ENCODE measurements at places on chromosomes 2 and 18. TPM values are rescaled to one million over a fixed set of nuclear protein-coding genes. Genes with fewer than 3 reads are reported as not detected.

DNA sequence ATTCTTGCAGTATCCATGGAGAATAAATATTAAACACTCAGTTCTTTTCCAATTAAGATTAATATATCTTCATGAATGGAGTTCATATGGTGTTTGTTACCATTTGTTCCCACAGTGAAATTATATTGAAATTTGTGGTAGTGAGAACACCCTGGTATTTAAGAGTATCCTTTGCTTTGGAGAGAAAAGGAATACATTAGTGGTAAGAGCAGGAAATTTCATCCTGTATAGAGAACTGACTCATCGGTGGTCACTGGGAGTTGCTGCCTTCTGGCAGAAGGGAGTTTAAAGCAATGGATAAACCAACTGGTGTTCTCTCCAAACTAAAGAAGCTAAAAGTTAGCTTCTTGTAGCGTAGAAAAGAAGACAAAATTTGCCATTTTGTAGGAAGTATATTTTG is 107.3 kb downstream of the MYO1B start:
- DNase-seq: no peak

GALNT14 gene
- 2.7 TPM for total RNA-seq

ATOH8 gene
- total RNA-seq: 0.22 TPM

GRCh38 chr2:30402441-30403182 is 44.4 kb upstream of the LCLAT1 start:
- no peak for DNase-seq

- no peak for DNase-seq
Observed at GRCh38 chr2:100391735-100392515, 25.5 kb downstream of the CHST10 start.

DNA sequence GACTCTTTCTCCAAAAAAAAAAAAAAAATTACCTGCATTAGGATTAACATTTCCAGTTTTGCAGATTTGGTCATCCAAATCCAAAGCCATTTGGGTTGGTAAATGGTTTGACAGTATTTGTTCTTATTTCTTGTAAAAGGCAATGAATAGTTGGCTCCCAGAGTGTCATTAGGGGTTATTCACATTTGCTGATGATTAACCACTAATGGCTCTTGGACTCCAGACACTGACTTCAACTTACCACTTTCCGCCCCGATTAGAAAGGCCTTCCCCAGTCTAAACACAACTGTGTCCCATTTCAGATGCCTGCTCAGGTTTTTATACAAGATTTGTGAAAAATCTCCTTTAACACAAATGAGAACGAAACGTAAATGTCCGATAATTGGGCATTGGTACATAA is 9.6 kb upstream of the TGIF1 start:
- DNase-seq: no peak

ONECUT2 gene
- total RNA-seq: 0.48 TPM

- no peak for DNase-seq
Observed at GRCh38 chr2:200447139-200447855, 62.6 kb downstream of the KCTD18 start.

DNA sequence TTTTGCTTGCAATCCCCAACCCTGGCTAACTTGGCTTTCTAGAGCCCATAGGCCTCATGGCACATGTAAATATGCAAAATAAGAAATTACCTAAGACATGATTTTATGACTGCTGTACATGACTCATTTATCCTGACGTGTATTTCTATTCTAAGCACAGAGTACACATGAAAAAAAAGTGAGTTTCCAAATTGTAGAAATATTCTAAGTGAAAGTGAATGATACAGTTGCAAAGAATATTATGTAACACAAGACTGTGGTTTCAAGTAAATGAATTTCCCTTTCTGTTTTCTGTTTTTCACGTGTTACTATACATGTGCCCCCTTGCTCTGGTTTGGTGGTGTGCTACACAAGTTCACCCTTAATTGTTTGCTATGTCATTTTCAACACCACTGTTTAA is 162.4 kb downstream of the LRP1B start:
- no peak for DNase-seq

DNA sequence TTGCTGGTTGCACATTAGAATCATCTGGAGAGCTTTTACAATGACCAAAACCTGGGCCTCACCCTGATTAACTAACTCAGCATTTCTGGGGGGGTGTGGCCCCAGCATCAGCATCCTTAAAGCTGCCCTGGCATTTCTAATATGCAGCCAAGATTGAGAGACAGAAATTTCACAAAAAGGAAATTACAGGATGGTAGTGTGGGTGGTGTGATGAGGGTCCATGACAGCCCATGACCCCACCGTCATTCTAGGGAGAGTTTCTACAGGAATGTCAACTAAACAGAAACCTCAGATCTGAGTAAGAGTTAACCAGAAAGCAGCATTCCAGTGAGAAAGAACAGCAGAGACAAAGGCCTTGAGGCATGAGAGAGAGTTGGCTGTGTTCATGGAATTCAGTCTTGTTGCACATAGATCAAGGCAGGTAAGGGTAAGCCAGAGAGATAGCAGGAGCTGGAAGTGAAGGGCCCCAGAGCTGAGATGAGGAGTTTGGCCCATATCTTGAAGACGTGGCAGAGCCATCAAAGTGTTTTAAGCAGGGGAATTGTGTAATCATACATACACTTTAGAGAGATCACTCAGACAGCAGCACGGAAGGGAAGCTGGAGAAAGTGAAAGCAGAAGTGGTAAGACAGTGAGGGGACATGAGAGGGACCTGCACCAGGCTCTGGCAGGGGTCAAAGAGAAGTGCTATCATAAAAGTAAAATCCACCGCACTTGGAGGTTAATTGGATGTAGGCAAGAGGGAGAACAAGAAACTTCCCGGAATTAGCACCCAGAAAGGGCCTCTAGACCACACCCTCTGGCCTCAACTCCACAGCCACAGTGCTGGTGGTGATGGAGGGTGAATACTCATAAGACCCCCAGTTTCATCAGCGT is 7.8 kb upstream of the TRABD2A start:
- no peak for DNase-seq

GRCh38 chr2:55916473-55917049 is 7.0 kb downstream of the EFEMP1 start:
- DNase-seq: no peak

CYP27C1 gene
- 2.3 TPM for total RNA-seq

DNA sequence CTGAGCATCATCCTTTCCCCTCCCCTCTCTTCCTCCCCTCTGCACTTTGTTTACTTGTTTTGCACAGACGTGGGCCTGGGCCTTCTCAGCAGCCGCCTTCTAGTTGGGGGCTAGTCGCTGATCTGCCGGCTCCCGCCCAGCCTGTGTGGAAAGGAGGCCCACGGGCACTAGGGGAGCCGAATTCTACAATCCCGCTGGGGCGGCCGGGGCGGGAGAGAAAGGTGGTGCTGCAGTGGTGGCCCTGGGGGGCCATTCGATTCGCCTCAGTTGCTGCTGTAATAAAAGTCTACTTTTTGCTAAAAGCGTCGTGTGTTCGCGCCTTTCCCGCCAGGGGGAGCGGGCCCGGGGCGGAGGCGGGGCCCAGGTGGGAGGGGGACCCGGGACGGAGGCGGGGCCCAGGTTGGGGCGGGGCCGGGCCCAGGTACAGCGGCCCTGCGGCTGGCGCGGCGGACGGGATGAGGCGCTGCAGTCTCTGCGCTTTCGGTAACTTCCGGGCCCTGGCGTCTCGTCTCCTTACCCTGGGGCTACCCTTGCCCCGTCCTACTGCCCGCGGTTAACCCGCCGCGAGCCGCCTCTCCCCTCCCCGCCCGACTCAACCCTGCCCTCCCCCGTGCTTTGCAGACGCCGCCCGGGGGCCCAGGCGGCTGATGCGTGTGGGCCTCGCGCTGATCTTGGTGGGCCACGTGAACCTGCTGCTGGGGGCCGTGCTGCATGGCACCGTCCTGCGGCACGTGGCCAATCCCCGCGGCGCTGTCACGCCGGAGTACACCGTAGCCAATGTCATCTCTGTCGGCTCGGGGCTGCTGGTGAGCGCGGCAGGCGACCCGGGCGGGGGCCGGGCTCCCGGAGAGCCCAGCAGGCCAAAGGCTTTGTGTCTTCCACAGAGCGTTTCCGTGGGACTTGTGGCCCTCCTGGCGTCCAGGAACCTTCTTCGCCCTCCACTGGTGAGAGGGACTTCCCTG is at the start of gene KRTCAP3:
Gene KRTCAP3 (plus strand): TSS at position 424 of the 962 bp plus-strand sequence. CDS start 32 bp downstream, at position 456.
- peak; percentile 88 for DNase-seq

- no peak for DNase-seq
Observed at GRCh38 chr2:23670245-23670592, 256.7 kb downstream of the ATAD2B start.

- DNase-seq: peak; percentile 78
Observed at GRCh38 chr2:132671151-132671835, 1.3 kb upstream of the LYPD1 start.

C2orf80 gene
- not detected for total RNA-seq

DNA sequence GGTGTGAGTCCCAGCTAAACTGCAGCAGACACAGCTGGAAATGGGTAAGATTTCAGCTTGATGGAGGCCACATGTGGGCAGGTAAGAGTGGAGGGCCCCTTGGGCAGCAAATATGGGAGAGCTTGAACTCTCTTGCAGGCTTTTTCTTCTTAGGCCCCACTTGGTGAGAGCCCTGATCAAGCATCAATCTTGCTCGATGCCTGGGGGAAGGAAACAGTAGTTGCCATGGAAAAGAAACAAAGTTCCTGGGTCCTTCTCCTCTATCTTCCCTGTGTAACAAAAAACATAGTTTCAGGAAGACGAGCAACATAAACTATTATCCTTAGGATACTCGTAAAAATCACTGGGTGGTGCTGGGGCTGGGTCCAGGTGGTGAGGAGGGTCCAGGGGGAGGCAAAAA is 42.9 kb downstream of the KIAA1328 start:
- DNase-seq: no peak

DNA sequence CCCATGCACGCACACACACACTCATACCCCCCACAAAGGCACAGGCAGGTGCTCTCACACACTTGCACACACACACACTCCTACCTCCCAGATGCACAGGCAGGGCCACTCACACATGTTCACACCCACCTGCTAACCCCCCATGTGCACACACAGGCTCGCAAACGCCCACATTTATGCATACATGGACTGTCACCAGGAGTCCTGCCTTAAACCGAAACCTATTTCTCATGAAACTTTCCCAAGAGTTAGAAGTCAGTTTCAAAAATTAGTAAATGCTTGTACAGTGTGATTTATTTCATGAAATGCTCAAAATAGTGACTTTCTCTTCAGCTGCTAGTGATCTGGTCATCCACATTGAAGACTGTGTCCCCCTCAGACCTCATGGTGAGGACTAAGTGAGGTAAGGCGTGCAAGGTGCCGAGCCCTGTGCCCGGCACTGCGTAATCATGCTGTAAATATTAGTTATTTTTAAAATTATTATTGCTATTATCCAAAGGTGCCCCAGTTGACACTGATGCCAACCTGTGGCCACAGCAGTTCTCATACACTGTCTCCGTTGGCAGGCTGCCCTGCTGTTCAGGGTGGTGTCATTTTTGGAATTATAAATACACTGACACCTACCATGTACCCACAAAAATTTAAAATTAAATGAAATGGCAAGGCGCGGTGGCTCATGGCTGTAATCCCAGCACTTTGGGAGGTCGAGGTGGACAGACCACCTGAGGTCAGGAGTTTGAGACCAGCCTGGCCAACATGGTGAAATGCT is 12.4 kb downstream of the CNNM4 start:
- DNase-seq: no peak

PLCL1 gene
- not detected for total RNA-seq

DNA sequence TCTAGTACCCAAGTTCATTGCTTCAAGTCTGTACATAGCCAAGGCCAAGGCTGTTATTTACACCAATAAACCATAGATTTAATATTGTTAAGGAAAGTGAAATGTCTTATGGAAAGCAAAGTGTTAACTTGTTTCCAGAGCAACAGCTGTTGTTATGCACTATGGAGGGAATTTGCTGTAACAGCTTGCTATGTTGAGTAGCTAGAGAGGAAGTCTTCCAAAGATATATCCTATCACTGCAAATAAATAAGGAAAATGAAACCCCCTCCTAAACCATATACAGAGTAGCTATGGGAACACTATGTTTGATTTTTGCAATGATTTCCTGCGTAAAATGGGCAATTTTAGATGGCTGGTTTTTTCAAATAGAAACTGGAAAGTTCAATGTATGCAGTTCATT is 21.1 kb downstream of the TMEM182 start:
- DNase-seq: no peak

DNA sequence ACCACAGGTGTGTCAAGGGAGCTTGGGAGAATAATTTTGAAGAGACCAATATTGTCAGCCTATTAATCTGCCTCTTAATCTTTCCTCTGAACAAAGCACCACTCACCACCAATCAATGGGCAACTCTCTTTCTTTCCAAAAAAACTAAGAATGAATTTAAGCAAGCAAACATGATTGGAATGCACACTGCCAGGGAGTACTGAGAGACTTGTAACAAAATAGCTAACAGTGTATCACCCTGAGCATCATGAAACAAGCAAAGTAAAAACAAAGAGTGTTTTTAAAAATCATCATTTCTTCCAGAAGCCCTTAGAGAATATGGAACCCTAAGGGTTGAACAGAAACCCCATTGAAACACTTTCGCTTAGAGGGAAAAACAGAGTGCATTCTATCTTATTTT is 299.7 kb downstream of the DSEL start:
- DNase-seq: no peak

DNA sequence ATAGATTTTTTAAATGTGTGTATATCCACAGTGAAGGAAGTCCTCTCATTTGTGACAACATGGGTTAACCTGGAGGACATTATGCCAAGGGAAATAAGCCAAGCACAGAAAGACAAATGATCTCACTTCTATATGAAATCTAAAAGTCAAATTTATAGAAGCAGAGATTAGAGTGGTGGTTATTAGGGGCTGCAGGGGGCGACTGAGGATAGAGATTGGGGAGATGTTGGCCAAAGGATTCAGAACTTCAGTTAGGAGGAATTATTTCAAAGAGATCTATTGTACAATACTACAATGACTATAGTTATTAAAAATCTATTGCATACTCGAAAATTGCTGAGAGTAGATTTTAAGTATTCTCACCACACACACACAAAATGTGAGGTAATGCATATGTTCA is 252.4 kb upstream of the SLC39A10 start:
- no peak for DNase-seq

GRCh38 chr2:130825966-130826253 is 10.8 kb upstream of the ARHGEF4 start:
- no peak for DNase-seq

Data from H9 (cell line).